ENCODE measurements at places on chromosomes 4 and X.

GRCh38 chrX:148572337-148572736 lies 71.9 kb downstream of the AFF2 start:
- DNase-seq, result no peak

DNA sequence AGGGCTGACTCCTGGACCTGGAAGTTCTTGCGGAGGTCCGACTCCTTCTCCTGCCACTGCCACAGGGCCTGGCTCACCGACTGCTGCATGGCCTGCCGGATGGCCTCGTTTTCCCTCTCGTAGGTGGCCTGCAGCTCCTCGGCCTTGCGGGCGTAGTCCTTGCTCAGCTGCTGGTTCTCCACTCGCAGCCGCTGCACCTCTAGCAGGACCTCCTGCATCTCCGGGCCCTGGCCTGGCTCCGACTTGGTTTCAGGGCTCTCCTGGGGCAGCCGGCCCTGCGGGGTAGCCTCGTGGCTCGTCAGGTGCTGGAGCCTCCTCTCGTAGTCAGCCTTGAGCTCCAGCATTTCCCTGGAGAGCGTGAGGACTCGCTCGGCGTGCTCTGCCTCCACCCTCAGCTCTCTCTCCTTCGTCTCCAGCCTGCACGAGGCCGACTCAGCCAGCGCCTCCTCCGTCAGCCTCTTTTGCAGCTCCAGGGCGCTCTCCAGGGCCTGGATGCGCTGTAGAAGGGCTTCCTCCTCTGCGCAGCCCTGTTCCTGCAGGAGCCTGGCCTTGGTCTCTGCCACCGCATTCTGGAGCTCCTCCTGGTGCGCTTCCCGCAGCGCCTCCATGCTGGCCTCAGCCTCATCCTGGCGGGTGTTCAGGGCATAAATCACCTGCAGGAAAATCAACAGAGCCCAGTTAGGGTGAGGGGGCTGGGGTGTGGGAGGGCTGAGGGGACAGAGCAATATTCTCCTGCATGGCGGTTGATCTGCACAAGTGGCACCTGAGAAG lies 72.2 kb downstream of the FAM184B start:
- DNase-seq, result no peak

DNA sequence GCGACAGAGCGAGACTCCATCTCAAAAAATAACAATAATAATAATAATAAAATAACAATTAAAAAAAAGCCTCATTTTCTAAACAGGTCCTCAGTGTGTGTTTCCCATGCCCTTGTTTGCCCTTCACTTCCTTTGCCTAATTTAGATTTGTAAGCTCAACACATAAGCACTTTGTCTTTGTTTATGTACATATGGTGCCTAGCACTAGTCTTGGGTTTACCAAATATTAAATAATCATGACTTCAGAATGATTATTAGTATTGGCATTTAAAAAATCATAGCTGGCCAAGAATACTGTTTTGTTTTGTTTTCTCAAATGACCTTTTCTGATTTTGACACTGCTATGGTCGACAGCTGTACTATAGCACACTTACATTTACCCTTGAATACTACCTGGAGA lies 6.4 kb upstream of the RAPGEF2 start:
- DNase-seq, result no peak

- DNase-seq, result peak; percentile 37
Observed at GRCh38 chr4:100190643-100191600, 654 bp upstream of the DDIT4L start.

GRCh38 chr4:25838526-25838925 lies 24.3 kb downstream of the SEL1L3 start:
- no peak for DNase-seq

DNA sequence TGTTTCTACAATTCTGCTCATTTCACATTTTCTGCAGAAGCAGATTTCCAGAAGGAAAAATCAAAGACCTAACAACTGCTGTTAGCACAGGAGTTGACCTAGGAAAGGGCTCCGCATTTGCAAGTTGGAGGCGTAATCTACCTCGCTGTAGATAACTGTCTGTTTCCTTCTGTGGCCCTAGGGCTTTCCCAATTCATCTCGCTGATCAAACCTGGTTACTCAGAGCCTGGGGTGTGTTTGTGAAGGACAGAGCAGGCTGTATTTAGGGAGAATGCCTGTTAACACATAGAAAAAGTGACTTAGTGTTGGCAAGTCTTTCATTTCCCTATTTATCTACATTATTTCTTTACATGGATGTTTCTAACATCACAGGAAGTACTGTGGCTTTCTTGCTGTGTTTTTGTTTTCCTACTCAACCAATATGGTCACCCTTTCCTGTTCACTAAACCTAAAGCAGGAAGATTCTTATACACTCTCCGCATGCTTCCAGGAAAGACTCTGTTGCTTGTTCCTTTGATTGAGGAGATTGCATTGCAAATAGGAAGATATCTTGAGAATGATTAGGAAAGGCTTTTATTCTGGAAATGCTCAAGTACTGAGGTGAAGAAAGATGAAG lies 40.5 kb downstream of the AGA start:
- DNase-seq, result no peak

GRCh38 chrX:1807301-1807731 lies 192.5 kb downstream of the ASMT start:
- DNase-seq, result peak; percentile 2

DNA sequence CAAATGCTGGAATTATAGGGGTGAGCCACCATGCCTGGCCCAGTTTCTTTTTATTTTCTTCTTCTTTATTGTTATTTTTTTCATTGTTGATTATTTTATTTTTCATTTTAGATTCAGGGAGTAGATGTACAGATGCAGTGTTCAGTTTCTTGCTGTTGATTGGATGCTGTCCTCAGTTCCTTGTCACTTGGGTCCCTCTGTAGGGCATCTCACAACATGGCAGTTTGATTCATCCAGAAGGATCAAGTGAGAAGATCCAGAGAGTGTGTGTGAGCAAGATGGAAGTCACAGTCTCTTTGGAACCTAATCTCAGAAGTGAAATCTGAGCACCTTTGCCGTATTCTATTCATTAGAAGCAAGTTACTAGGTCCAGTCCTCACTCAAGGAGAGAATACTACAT lies 20.9 kb downstream of the HMGB3 start:
- peak; percentile 2 for DNase-seq

- DNase-seq, result peak; percentile 35
Observed at GRCh38 chr4:145154573-145154972, 25.8 kb downstream of the OTUD4 start.

GRCh38 chr4:138492176-138492575 lies 250.0 kb upstream of the SLC7A11 start:
- DNase-seq, result no peak

DNA sequence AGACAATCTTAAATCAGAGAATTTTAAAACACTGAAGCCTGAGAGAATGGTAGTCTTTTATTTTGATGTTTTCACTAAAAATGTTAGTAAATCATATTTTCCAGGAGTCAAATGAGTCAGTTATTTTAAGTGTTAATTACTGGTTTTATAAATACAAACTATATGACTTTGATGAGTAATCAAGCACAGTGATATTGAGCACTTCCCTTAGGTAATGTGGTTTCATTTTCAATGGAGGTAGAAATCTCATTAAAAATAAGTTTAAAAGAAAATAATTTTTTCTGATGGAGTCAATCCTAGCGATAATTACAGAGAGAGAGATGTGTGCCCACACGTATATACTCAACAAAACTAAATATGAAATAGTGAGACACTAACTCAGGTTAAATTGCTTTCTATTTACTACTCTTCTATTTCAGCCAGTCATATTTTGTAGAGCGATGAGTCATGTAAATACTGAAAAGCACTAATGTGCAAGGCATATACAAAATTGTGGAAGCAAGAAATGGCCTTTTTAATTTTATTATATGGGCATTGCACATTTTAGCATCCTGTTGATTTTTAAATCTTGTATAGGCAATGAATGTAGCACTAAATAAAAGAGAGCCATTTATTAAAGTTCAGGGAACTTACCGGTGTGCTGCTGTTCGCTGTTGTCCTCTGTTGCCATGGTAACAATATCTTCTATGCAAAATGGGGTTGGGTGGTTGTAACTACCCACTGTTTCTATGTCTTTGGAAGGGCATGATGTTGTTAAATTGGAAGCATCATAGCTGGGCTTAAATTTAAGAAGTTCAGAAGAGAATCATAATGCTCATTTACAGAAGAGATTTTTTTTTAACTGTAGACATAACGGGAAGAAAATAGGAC lies 513.7 kb downstream of the TLL1 start:
- DNase-seq, result no peak

- DNase-seq, result no peak
Observed at GRCh38 chr4:148563684-148564083, 121.5 kb upstream of the NR3C2 start.

DNA sequence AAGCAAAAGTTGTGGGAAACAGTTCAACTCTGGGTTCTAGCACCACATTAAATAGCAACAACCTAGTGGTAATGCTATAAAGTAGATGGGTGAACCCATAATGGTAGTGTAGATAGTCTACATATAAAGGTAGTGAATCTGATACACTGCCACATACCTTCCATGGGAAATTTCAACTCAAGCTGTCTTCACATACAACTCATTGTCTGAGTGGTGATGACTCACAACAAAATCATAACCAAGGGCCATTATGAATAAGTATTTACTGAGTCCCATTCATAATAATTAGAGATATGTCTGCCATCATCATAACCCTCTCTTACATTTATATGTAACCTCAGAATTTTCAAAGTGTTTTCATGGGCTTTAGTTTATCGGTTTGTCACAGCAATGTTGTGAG lies 34.8 kb downstream of the EGF start:
- peak; percentile 30 for DNase-seq

DNA sequence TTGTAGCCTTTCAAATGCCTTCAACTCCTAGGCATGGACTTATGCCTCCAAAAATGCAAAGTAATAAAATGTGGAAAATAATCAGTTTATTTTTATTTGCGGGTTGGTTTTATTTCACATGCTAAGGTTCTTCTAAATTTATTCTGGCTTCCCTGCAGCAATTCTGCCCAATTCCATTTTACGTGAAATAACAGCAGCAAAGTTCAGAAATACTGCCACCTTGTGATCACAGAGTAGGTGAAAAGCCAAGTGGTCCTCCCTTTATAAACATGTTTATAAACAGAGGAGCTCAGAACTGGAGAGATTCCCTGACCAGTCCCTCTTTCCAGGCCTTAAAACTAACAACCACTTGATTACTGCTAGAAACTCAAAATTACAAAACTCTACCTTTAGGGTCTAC lies 14.7 kb upstream of the DCHS2 start:
- peak; percentile 13 for DNase-seq

DNA sequence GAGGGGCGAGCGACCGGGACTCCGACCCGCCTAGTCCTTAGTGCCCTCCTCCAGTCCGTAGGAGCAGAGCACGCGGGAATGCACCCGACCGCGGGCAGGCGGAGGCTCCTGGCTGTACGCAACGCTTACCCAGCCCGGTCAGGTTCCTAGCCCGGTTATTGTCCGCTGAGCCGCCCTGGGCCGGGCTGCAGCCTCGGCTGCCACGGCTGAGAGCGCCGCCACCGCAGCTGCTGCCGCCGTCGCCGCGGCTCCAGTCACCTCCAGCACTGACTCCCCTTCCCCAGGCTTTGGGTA lies at the start of gene AMER1:
AMER1 (minus strand) TSS at position 268 of the 294 bp plus-strand sequence. CDS start 12,422 bp downstream, outside the sequence.
- DNase-seq, result no peak

DNA sequence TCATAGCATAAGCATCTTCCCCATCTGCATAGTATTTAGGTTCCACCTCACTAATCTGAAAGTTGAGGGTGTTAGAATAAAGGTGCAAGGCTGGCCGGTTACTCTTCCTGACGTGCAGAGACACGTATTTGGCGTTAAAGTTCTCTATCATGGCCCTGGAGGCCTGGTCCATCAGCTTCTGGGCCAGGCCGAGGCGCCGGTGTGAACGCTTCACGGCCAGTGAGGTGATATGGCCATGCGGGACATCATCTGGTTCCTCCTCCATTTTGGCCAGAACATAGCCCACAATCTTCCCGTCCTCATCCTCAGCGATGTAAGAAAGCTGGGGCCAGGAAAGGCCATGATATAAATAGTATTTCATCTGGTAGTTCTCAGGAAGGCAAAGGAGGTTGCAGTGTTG lies 425 bp downstream of the NAA11 start:
- DNase-seq, result no peak

DNA sequence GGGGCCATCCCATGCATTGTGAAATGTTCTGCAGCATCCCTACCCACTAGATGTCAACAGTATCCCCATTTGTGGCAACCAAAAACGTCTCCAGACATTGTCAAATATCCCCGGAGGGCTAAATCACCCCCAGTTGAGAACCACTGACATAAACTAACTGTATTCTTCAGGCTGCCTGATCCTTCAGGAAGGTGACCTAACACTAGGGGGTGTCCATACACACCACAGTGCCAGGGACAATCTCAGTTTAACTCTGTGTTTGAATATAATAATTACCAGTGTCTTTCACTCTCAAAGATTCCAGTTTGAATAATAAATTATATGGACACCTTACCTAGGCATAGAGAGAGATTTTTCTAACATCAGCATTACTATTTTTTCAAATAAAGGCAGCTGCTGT lies 6.4 kb downstream of the ACE2 start:
- DNase-seq, result no peak

DNA sequence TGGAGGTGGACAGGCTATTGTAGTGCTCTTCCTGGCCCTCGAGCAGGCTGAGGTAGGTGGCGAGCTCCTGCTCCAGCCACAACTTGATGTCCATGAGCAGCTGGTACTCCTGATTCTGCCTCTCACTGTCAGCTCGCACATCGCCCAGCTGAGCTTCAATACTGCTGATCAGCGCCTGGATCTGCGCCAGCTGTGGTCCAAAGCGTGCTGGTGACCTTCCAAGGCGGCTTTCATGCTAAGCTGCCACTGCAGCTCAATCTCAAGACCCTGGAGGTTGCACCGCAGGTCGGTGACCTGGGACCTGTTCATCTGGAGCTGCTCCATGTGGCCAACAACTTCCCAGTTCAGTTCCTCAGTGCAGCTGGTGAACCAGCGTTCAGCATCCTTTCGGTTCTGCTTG lies 31.2 kb downstream of the LRIT3 start:
- no peak for DNase-seq

DNA sequence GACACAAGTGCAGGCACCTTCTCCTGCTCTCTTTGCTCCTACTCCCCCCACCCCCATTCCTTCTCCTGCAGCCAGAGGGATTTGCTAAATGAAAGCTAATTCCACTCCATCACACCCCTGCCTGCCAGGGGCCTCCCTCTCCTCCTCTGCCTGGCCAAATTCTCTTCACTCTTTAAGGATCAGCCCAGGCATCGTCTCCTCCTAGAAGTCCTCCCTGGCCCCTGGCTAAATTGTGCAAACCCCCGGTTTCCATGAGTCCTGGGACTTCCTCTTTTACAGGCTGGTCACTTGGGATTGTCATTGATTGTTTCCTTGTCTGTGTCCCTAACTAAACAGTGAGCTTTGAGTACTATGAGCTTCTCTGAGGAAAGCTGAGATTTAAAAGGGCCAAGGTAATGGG lies 8.7 kb upstream of the ABLIM2 start:
- DNase-seq, result no peak

DNA sequence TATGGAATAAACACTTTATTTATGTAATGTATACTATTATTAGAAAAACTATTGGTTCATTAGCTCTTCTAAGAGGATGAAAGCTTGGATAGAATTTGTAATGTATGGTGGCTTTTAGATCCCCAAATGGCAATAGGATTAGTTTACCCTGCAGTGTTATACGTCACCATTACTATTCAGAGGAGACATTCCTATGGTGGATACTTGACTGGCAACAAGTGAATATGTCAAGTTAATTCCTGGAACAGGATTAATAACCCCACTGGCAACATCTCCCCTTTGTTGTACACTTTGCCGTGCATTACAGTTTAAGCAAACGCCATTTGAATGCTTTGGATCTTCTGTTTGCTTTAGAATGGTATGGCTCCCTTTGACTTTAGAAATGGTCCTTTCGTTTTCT lies 420.3 kb downstream of the FAM47B start:
- no peak for DNase-seq
